ENCODE measurements at places on chromosomes 3 and 15. TPM values are rescaled to one million over a fixed set of nuclear protein-coding genes. Genes with fewer than 3 reads are reported as not detected.

GRCh38 chr3:94862703-94863102 lies 799.8 kb downstream of the NSUN3 start:
- DNase-seq, result no peak

GRCh38 chr3:62892045-62892444 lies 16.8 kb upstream of the CADPS start:
- DNase-seq, result no peak

DNA sequence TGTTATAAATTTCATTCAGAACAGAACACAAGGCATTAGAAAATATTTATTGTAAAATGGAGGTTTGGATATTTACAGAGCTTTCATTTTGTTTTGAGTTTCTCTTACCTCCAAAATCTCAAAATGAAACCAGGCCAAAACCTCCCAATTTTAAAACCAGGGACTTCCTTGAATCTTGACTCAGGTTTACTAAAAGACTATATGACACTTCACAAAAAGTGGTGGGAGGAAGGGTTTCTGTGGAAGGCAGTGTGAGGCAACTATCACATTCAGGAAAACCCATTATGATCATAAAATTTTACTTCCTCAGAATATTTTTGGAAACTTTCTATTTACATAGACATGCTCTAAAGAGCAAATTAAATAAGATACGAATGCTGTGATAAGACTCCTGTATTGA lies 205.8 kb upstream of the EOMES start:
- DNase-seq, result no peak

DNA sequence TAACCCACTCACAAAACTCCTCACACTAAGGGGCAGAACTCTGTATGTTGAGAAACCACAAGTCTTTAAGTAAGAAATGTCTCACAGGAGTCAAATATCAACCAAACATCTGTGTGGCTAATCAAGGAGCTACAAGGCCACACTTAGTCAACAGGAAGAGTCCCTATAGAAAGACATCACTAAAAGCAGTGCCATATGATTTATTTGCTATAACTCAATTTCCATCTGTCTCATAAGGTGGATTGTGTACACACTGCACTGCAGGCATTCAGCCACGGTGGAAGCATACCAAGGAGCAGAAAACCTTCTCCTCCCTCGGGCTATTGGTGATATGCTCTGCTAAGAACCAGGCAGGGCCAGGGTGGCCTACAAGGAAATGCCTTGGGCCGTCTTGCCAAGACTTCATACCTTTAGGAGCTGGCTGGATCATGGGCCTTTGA lies 197.6 kb upstream of the CFAP20DC start:
- DNase-seq, result no peak

DNA sequence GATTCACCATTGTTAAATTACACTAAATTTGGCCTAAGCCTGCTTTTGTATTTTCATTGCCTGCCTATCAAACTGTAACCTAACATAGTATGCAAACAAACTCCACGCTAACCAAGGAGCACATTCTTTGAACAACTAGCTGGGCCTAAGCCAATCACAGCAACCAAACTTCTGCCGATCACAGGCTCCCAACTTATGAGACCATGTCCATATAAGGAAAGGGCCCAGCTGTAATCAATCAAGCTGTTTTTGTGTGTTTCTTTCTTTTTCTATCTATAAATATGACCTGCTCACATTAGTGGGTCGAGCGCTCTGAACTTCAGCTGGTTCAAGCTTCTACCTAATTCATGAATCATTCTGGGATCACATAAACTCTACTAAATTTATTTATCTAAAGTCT lies 473.6 kb downstream of the SI start:
- DNase-seq, result no peak

DNA sequence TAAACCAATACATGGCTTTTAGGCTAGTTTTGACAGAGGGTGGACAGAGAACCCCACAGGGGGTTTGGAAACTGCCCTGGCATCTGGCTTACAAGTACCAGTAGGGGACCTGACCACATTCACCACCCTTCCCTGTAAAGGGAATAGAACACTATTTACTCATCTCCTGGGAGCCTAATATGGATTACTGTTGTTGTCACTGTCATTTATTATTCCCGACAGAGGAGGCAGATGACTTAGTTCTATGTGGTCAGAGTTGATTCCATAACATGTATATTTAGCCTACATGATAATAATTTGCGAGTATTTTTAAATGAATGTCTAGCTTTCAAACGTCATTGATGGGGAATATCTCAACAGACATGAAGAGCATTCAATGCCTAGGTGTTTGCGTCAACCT lies 15.9 kb downstream of the ZBTB38 start:
- no peak for DNase-seq

LRRC31 gene
- 0.69 TPM for polyA plus RNA-seq

DNA sequence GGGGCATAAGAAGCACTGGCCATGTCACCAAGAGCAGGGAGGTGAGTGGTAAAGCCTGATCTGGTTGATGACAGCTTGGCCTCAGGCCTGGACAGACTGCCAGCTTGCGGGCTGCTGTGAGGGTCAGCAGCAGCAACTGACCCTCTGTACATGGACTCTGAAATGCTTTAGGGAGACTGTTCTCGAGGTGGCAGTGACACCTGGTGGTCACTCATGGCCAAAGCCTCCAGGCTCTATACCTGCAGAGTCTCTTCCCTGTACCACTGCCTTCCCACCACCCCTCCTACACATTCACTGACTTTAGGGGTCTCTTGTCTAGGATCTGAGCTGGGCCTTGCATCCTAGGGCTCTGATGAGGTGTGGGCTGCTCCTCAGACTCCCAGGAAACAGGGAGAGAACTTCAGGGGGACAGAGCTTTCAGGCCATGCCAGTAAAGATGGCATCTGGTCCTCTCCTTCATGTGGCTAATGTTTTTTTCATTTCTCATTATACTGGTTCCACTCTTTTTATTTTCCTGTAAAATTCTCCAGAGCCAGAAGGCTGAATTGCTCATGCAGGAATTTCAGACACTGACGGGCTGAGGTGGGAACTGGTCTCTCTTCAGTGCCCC lies 17.2 kb upstream of the TIMP4 start:
- no peak for DNase-seq

GRCh38 chr15:23472678-23473077 lies 25.6 kb upstream of the GOLGA6L2 start:
- no peak for DNase-seq

SHC4 gene
- 8.8 TPM for polyA plus RNA-seq
